ENCODE measurements at places on chromosomes 4 and X. TPM values are rescaled to one million over a fixed set of nuclear protein-coding genes. Genes with fewer than 3 reads are reported as not detected.

DNA sequence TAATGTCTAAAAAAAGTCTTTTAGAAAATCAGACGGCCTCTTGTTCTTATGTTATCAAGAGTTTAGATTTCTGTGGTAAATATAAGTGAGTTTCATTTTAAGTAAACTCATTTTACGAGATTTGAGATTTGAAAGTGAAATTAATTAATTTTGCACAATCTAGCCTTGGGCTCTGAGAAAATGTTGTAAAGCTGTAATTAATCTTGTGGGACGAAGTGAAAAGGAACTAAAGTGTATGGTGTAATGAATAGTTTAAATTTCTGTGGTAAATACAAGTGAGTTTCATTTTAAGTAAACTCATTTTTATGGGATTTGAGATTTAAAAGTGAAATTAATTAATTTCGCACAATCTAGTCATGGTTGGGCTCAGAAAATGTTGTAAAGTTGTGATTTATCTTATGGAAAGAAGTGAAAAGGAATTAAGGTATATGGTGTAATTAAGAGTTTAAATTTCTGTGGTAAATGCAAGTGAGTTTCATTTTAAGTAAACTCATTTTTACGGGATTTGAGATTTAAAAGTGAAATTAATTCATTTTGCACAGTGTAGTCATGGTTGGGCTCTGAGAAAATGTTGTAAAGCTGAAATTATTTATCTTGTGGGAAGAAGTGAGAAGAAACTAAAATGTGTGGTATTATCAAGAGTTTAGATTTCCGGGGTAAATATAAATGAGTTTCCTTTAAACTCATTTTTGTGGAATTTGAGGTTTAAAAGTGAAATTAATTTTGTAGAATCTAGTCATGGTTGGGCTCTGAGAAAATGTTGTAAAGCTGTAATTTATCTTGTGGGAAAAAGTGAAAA, 1.6 kb downstream of the SCML1 start:
- H3K4me3 ChIP-seq = peak overlapping the region; percentile 61
- peak overlapping the region; percentile 96 for H3K27ac ChIP-seq
- no peak for DNase-seq
- H3K4me1 ChIP-seq = peaks cover 18% of the 10 kb centered on the region
- no peaks in the 10 kb centered on the region for H3K36me3 ChIP-seq
- H3K27me3 ChIP-seq = no peaks in the 10 kb centered on the region

GRCh38 chr4:6740347-6740746, 24.4 kb downstream of the BLOC1S4 start:
- H3K4me3 ChIP-seq = no peak overlapping the region
- DNase-seq = no peak
- H3K36me3 ChIP-seq = no peaks in the 10 kb centered on the region

DNA sequence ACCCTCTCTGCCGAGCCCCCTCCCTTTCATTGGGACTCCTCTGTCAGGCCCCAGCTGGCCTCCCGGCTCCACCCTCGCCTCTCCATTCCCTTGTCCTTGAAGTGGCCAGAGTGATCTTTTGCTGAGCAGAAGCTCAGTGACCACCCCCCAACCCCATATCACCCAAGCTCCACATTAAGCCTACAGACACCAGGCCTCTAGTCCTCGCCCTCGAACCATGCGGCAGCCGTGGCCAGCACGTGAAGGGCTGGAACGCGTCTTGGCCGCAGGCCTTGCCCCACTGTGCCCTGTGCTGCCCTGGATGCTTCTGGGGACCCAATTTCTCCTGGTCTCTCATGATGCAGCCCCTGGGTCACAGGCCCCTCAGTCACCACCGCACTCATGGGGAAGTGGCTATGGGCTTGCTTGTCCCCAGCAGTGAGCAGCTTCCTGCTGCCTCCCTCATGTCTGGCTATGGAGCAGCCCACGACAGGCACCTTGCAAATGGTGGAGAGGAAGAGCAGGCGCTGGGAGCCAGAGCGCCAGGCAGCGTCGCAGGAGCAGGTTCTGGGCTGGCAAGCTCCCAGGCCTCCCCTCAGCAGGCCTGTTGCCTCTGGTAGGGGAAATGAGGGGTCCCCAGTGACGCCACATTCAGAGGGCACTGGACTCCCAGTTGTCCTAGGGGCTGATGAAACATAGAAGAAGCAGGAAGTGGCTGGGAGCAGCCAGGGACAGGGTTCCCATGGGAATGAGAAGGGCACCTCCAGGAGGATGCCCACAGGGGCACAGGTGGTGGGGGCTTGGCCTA, 757 bp upstream of the SRPK3 start:
- no peak for DNase-seq
- H3K4me1 ChIP-seq = no peaks in the 10 kb centered on the region
- peaks cover 3% of the 10 kb centered on the region for H3K27me3 ChIP-seq
- H3K36me3 ChIP-seq = peaks cover 13% of the 10 kb centered on the region

The PPEF1 gene
- 0.49 TPM for total RNA-seq

DNA sequence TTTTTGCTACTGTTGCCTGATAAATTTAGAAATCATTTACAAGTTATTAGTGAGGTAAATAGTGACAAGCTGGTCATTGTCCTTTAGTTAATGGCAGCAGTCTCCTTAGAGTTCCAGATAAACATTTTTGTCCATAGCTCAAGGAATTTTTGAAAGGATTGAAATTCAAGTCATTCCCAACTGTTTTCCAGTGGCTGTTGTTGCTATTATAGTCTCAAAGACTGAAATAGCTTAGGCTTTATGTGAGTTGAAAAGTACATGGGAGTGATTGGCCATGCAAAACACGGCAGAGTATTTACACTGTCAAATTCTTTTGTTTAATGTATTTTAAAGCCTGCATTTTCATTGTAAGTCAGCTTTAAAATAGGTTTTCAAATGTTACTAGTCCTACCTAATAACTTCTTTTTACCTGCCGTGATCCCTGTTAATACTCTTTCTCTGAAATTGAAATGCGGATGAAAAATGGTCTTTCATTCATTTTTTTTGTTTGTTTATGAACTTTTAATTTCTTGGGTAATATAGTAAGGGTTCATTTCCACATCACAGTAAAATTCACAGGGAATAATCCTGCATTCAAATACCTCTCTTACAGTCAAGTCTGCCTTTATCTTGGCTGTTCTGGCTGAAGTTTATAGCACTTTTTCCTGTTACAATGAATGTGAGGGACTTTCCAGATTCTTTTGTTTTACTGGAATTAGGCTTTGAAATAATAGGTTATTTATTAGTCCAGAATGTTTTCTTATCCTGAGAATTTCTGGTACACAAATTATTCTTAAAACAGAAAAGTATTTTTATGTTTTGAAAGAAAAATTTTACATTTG, 85.1 kb downstream of the PDLIM5 start:
- H3K4me1 ChIP-seq = no peaks in the 10 kb centered on the region
- no peaks in the 10 kb centered on the region for H3K27me3 ChIP-seq
- H3K27ac ChIP-seq = no peak overlapping the region
- H3K36me3 ChIP-seq = no peaks in the 10 kb centered on the region
- DNase-seq = no peak

DNA sequence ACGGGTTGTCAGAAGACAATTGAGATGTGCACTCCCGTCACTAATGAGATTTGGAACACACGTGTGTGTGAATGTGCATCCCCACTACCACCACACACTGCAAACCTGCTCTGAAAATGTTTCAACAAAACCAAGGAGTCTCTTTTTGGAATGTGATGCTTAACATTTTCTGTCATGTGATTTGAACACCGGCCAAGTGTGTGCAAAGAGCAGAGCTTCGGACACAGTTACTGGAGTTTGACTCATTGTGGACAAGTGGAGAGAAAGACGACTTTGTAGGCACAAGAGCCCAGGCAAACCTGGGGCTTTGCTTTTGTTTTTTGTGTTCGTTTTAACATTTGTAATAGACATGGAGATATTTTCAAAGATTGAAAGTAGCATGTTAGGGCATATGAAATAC, 49.2 kb downstream of the CCKAR start:
- H3K27ac ChIP-seq = no peak overlapping the region
- no peak overlapping the region for H3K4me3 ChIP-seq
- H3K4me1 ChIP-seq = peaks cover 22% of the 10 kb centered on the region
- H3K36me3 ChIP-seq = no peaks in the 10 kb centered on the region

DNA sequence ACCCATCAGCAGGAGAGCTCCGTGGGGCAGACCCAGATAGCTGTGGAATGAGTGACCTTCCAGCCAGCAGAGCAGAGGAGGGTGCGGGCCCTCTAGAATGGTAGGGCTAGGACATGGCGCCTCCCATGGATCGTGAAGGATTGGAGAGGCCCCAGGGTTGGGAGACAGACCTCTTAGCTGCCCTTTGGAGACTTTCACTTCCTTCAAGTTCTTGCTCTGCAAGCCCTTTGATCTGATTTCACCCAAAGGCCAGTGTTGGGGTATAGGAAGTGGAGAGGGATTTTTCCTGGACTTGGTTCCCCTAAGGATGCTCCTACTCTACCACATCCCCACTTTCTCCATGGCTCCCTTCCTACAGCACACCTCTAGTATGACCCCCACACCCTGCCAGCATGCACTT, 3.0 kb downstream of the SASH3 start:
- H3K4me1 ChIP-seq = no peaks in the 10 kb centered on the region
- no peaks in the 10 kb centered on the region for H3K27me3 ChIP-seq
- H3K27ac ChIP-seq = no peak overlapping the region
- H3K4me3 ChIP-seq = no peak overlapping the region
- no peak for DNase-seq

DNA sequence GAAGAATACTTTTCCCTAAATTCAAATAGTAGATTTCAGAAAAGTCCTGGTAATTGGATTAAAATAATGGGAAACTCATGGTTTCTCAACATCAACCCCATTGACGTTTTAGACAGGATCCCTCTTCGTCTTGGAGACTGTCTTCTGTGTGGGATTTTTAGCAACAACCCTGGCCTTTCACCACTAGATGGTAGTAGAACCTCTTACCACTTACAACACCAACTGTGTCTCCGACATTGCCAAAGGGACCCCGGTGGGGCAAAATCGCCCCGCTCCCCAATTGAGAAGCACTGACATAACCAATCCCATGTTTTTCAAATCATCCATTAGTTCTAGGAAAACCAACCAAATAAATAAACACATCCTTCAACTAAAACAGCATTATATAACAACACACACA, 16.9 kb upstream of the ANOS1 start:
- H3K4me1 ChIP-seq = no peaks in the 10 kb centered on the region
- no peak for DNase-seq
- H3K27ac ChIP-seq = no peak overlapping the region
- H3K36me3 ChIP-seq = no peaks in the 10 kb centered on the region

- H3K4me1 ChIP-seq = no peaks in the 10 kb centered on the region
- H3K36me3 ChIP-seq = no peaks in the 10 kb centered on the region
- no peak for DNase-seq
- no peak overlapping the region for H3K27ac ChIP-seq
- no peaks in the 10 kb centered on the region for H3K27me3 ChIP-seq
Observed at GRCh38 chr4:27515140-27515539, 654.5 kb downstream of the STIM2 start.

- H3K27me3 ChIP-seq = no peaks in the 10 kb centered on the region
- DNase-seq = no peak
Observed at GRCh38 chr4:136650541-136651277, 881.6 kb downstream of the PCDH18 start.

The NPY2R gene
- 2.1 TPM for total RNA-seq

DNA sequence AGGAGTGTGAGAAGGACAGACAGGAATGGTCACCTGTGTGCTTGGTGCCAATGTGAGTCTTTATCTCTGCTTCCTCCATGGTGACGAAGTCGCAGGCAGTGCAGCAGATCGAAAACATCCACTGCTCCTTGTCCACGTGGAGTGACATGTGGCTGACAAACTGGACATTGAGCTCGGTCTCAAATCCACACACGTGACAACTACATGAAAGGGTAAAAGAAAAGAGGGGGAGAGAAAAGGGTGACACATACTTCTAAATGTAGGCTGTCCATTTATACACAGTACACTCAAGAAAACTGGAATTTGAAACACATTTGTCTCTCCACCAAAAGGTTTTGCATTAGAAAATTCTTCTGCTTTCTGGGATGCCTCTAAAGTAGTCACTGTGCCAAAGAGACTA, 94.5 kb downstream of the C4orf51 start:
- peaks cover 17% of the 10 kb centered on the region for H3K4me1 ChIP-seq
- H3K4me3 ChIP-seq = no peak overlapping the region
- peaks cover 5% of the 10 kb centered on the region for H3K36me3 ChIP-seq
- H3K27me3 ChIP-seq = no peaks in the 10 kb centered on the region

GRCh38 chr4:528835-529234, 29.8 kb downstream of the PIGG start:
- no peaks in the 10 kb centered on the region for H3K4me1 ChIP-seq
- H3K27ac ChIP-seq = no peak overlapping the region
- no peak for DNase-seq

Measured in sigmoid colon (tissue), 7 donors.